Activated naive CD8-positive, alpha-beta T cell treated with anti-CD3 and anti-CD28 coated beads for 36 hours (primary cell): ENCODE measurements at places on chromosomes 16 and 17. TPM values are rescaled to one million over a fixed set of nuclear protein-coding genes. Genes with fewer than 3 reads are reported as not detected.

Gene ANKRD13B
- total RNA-seq: 20.8 TPM

Gene ZFHX3
- 0.54 TPM for total RNA-seq

Gene DHX58
- total RNA-seq: 23.5 TPM

DNA sequence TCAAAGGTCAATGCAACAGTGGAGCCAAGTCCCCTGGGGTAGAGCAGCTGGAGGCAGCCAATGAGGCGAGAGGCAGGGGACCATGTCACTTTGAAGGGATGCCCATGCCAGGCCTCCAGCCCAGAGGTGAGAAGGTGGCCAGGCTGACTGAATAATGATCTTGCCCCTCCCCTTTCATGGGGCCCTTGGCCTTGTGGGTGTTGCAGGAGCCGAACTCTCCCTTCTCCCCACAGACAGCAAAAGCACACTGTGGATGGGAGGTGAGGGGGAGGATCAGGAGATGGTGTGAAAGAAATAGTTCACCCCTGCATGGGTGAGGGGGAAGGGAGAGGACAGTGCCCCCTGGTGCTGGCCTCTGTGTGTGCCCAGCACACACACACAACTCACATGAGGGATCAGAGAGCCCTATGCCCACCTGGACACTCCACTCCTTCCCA lies 15.8 kb upstream of the TBX21 start:
- peak overlapping the region; percentile 75 for H3K4me3 ChIP-seq
- H3K4me1 ChIP-seq: peaks cover 79% of the 10 kb centered on the region
- H3K36me3 ChIP-seq: no peaks in the 10 kb centered on the region
- no peaks in the 10 kb centered on the region for H3K27me3 ChIP-seq
- peak; percentile 63 for DNase-seq

DNA sequence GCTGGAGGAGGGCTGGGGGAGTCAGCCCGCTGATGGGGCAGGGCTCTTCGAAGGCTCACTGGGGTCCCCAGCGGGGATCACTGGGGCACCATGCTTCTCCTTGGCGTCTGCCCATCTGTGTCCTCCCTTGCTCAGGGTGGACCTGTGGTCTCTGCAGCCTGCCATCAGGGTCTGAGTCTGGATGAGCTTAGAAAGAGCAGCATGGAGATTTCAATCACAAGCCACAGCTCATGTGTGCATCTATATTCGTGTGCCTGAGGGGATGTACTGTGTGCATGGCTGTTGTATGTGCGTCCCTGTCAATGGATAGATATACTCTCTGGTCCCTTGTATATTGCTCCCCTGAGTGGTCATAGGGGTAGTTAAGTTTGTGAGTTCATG lies 126.6 kb upstream of the SDK2 start:
- H3K27ac ChIP-seq: no peak overlapping the region
- H3K27me3 ChIP-seq: no peaks in the 10 kb centered on the region
- H3K36me3 ChIP-seq: no peaks in the 10 kb centered on the region
- no peak for DNase-seq
- H3K4me3 ChIP-seq: no peak overlapping the region

DNA sequence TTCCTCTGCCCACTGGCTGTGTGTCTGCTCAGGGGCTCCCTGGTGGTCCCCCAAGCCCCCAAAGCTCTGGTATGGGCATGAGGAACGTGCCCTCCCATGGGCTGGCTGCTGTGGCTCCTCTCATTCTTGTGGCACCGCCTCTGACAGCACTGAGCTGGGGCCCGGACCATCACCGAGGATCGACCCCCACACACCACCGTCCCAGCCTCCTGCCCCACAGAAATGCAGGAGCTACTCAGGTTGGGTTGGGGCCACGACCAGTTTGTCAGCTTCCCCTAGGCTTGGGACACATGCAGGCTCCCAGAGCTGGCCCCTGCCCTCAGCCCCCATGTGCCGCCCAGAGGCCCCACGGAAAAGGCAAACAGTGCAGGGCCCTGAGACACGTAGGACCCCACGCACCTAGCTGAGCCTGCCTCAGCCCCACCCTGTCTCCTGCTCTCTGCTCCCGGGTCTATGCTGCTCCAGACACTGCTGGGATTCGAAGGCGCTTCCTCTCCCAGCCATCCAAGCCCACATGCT lies 3.3 kb upstream of the CASKIN1 start:
- peaks cover 25% of the 10 kb centered on the region for H3K27me3 ChIP-seq
- H3K36me3 ChIP-seq: no peaks in the 10 kb centered on the region
- no peak overlapping the region for H3K27ac ChIP-seq
- H3K4me1 ChIP-seq: peaks cover 10% of the 10 kb centered on the region

- DNase-seq: no peak
- H3K36me3 ChIP-seq: peaks cover 7% of the 10 kb centered on the region
- no peaks in the 10 kb centered on the region for H3K27me3 ChIP-seq
Measured at GRCh38 chr16:22006636-22007035, 1.3 kb upstream of the MOSMO start.

Gene ZNF764
- total RNA-seq: 12.1 TPM

GRCh38 chr16:66134875-66135274 lies 231.6 kb upstream of the CDH5 start:
- no peak for DNase-seq
- no peaks in the 10 kb centered on the region for H3K4me1 ChIP-seq

GRCh38 chr16:68772871-68773270 lies 35.8 kb downstream of the CDH1 start:
- H3K36me3 ChIP-seq: no peaks in the 10 kb centered on the region
- no peak for DNase-seq
- peaks cover 7% of the 10 kb centered on the region for H3K4me1 ChIP-seq

DNA sequence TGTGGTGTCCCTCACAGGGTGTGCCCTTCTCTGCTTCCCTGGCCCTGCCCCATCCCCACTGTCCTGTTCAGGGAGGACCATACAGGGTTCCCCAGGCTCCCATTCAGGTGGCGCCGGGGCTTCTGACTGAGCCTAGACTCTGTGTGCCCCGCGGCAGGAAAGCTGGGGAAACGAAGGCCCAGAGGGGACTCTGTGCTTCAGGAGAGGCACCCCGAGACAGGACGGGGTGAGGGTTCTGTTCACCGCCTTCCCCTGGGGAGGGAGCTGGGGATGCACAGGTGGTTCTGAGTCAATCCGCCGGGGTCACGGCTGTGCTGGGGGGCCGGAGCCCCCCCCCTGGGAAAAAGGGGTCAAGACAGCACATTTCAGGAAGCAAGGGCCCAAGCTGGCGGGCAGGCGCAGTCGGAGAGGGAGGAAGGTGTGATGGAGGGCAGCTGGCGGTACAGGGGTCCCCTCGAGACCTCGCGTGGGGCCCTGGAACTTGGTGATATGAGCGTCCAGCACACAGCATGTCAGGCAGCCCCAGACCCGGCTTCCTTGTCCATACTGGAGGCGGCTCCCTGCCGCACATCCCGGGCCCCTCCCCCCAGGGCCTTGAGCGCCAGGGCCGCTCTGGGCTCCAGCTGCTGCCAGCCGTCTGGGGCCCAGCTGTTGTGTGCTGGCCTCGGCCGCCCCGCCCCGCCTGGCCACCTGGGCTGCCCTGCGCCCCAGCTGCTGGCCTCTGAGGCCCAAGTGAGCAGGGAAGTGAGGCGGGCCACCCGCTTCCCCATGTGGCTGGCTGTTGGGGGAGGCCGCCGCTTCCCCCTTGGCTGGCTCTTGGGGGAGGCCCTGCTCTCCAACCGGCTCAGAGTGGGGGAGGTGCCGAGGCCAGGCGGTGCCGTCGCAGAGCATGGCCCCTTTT lies 5.6 kb upstream of the NOTUM start:
- H3K4me1 ChIP-seq: peaks cover 14% of the 10 kb centered on the region
- H3K4me3 ChIP-seq: no peak overlapping the region
- peaks cover 21% of the 10 kb centered on the region for H3K27me3 ChIP-seq
- no peak overlapping the region for H3K27ac ChIP-seq
- DNase-seq: no peak

Gene KRT33A
- not detected for total RNA-seq

GRCh38 chr17:73363442-73364154 lies 51.8 kb upstream of the CDC42EP4 start:
- no peaks in the 10 kb centered on the region for H3K27me3 ChIP-seq
- no peak overlapping the region for H3K4me3 ChIP-seq
- no peaks in the 10 kb centered on the region for H3K4me1 ChIP-seq
- H3K27ac ChIP-seq: no peak overlapping the region

DNA sequence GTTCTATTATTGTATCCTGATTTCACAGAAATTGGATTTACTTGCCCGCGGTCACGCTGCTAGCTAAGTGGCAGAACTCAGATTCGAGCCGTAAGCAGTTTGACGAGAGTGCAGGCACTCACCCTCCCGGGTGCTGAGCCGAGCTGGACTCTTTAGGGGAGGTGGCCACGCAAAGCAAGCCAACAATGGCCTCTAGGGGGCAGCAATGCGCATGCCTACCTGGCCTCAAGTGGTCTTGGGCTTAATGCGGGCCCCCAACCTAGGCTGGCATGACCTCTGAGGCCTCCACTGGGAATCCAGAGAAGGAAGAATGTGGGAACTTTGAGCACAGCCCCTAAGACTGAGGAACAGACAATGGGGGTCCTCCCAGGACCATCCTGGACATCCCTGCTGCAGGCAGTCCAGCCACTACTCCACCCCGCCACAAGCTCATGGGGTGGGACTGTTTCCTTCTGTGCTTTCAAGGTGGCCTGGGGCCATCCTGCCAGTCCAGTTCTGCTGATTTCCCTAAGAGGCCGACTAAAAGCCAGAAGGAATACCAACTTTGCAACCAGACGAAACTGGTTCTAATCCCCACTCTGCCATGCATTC lies 276.5 kb downstream of the XYLT1 start:
- H3K27ac ChIP-seq: no peak overlapping the region
- peak; percentile 35 for DNase-seq
- H3K4me3 ChIP-seq: no peak overlapping the region
- H3K36me3 ChIP-seq: peaks cover 8% of the 10 kb centered on the region
- H3K4me1 ChIP-seq: no peaks in the 10 kb centered on the region
- no peaks in the 10 kb centered on the region for H3K27me3 ChIP-seq

DNA sequence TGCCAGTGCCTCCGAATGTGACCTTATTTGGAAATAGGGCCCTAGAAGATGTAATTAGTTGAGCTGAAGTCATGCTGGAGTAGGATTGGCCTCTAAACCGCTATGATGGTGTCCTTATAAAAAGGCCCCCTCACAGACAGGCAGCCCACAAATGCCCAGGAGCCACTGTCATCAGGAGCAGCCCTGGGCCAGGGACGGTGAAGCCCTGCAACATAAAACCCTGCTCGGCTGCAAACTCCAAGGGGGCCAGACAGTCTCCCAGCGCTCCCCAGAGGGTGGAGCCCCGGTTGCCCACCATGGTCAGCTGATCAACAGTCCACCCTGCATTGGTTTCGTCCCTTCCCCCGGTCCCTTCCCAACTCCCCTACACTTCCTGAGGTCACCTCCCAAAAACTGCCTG lies 351.7 kb downstream of the FOXL1 start:
- H3K27ac ChIP-seq: no peak overlapping the region
- peaks cover 7% of the 10 kb centered on the region for H3K4me1 ChIP-seq
- H3K27me3 ChIP-seq: peaks cover 32% of the 10 kb centered on the region
- H3K4me3 ChIP-seq: no peak overlapping the region
- DNase-seq: no peak
- H3K36me3 ChIP-seq: no peaks in the 10 kb centered on the region

DNA sequence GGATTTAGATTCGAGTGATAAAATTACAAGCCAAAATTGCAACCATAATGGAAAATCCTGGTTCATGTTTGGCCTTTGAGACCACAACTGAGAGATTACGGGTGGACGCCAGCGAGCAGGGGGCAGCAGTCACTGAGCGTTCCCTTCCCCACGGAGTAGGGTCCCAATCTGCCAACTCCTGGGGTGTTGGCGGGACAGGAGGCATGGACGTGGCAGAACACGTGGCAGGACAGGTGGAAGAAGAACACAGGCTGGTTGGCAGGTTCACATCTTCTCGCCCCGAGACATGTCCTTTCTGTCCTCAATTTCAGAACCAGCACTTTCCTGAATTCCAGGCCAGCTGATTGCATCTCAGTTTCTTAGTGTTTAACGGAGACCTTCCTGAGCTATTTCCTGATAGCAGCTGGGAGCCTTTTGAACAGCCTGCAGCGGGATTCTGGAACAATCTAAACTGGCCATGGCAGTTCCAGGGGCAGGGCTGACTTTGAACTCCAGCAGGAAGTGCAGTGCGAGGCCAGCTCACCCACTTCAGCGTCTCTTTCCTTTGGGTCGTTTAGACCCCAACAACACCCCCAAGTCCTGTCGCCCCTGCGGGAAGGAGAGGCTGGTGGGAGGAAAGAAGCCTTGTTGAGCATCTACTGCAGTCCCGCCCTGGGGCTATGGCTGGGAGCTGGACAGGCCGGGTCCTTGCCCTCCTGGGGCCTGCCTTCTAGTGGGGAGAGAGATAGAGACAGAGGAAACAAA lies 159.1 kb upstream of the FOXF1 start:
- no peak overlapping the region for H3K4me3 ChIP-seq
- peaks cover 2% of the 10 kb centered on the region for H3K36me3 ChIP-seq
- no peak overlapping the region for H3K27ac ChIP-seq
- peaks cover 46% of the 10 kb centered on the region for H3K27me3 ChIP-seq
- DNase-seq: no peak

DNA sequence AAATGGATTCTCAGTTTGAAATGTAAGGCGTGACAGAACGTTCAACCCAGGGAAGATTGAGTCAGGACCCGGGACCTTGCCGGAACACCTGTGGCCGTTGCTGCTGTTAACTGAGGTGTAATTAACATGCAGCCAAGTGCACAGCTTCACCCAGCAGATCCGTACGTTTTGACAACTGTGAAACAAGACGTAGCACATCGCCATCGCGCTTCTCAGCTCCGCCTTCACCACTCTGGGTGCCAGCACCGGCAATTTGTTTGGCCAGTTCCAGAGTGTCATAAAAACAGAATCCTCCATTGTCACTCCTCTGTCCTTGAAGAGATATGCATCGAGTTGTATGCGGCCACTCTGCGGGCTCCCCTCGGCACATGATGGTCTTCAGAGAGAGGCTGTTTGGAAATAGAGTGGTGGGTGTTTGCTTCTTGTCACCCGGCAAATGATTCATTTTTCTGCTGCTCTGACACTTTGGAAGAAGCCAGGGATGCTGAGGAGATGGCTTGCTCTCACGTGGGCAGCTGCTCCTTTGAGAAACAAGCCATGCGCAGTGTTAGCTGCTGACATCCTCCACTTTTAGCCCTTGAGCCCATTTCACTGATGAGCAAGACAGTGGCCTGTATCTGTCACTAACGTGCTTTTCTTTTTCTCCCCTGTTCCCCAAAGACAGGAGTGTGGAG lies 22.6 kb downstream of the NAA60 start:
- DNase-seq: no peak
- peaks cover 52% of the 10 kb centered on the region for H3K4me1 ChIP-seq
- peak overlapping the region; percentile 38 for H3K27ac ChIP-seq
- no peak overlapping the region for H3K4me3 ChIP-seq

- H3K4me3 ChIP-seq: peak overlapping the region; percentile 57
- DNase-seq: peak; percentile 60
- no peaks in the 10 kb centered on the region for H3K27me3 ChIP-seq
- peak overlapping the region; percentile 79 for H3K27ac ChIP-seq
- peaks cover 4% of the 10 kb centered on the region for H3K36me3 ChIP-seq
Measured at GRCh38 chr16:17343028-17343427, 127.7 kb downstream of the XYLT1 start.

DNA sequence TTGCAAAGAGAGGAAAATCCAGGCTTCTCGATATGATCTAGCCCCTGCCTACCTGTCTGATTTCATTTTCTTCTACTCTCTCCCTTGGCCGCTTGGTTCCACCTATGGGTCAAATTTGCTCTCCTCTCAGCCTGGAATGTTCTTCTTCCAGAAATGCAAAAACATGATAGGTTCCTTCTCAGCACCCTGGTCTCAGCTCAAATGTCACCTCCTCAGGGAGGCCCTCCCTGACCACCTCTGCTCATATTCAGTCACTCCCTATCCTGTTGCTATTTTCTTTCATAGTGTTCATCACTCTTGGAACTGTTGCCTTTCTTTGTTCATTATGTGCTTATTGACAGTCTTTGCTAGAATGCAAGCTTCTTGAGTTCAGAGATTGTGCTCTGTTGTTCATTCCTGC lies 208.6 kb downstream of the KATNIP start:
- no peaks in the 10 kb centered on the region for H3K4me1 ChIP-seq
- peaks cover 6% of the 10 kb centered on the region for H3K36me3 ChIP-seq
- DNase-seq: no peak
- no peaks in the 10 kb centered on the region for H3K27me3 ChIP-seq

Gene MYH2
- not detected for total RNA-seq
